ENCODE measurements at places on chromosomes 2 and 18.

- DNase-seq: peak; percentile 49
These were observed 118.7 kb downstream of the HAUS1 start for GRCh38 chr18:46222710-46223360.

- DNase-seq: no peak
These were observed 31.8 kb downstream of the GRB14 start for GRCh38 chr2:164589522-164589921.

GRCh38 chr2:79977792-79978191 is 326.8 kb downstream of the LRRTM1 start:
- no peak for DNase-seq

- DNase-seq: no peak
These were observed 9.8 kb upstream of the ZNF512 start for GRCh38 chr2:27572998-27573429.

DNA sequence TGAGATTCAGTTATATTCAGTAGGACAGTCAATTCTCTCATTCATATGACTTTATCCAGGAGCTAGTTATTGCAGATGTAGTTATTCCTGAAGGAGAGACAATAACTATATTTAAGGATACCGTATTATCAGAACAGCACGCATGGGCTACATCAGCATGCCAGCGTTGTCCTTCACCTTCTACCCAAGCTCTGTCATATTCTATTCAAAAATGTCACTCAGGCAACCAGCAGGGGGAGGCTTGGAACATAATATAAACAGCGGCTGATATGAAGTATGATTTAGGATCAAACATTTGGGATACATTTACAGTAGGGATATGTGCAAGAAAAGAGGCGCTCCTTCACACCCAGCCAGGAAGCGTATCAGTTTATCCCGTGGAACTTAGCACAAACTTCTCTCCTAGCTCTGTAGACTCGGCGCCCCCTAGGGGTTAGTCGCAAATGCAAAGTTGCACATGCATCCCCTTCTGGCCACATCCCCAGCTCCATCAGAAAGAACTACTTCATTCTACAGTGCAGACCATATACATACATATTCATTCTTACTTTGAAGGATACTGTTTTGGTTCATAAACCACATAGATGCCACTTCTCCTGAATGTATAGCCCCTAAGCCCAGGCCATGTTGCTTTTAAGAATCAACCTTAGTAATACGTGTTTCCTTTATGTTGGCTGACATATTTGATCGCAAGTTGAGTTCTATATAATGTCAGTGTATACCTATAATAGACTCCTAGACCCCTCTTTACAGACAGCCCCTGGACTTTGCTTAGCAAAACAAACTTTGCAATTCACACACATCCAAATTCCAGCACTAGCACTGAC is 759.4 kb downstream of the ADCYAP1 start:
- DNase-seq: peak; percentile 84

- no peak for DNase-seq
These were observed 77.6 kb upstream of the SEC11C start for GRCh38 chr18:59061914-59062642.

DNA sequence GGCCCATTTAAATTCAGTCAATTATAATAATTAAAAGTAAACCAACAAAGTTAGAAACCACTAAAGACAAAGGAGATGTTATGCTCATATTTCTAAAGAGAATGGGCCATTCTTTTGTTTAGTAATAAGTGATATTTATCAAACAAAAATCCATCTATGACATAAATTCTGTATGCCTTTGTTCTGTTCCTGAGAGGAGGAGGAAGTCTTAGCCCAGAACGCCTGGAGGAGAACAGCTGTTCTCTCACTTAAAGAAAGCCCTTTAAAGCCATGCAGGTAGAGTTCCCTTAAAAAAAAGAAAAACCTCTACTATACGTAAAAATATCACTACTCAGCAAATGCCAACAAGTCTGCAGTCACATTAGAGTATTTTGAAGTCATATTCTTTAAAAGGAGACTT is 15.5 kb downstream of the LAMA1 start:
- no peak for DNase-seq

GRCh38 chr2:180268006-180268405 is 260.9 kb upstream of the CWC22 start:
- DNase-seq: no peak

GRCh38 chr18:45464619-45465018 is 150.7 kb upstream of the SLC14A2 start:
- DNase-seq: no peak

- DNase-seq: no peak
These were observed 121.8 kb upstream of the HNMT start for GRCh38 chr2:137842430-137842829.

DNA sequence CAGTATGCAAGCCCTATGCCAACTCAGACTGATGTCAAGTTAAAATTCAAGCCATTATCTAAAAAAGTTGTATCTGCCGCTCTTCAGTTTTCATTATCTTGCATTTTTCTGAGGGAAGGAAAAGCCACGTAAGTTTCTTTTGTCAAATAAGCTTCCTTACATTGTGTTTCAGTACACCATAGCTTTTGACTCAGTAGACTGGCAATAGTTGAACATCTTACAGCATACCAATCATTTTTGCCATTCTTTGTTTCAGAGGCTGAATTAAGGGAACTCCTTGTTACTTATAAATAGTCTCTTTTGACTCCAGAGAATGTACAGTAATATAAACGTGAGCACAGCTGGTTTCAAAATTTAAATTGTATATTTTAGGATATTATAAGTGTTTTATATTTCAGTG is 120.6 kb downstream of the EHBP1 start:
- no peak for DNase-seq

DNA sequence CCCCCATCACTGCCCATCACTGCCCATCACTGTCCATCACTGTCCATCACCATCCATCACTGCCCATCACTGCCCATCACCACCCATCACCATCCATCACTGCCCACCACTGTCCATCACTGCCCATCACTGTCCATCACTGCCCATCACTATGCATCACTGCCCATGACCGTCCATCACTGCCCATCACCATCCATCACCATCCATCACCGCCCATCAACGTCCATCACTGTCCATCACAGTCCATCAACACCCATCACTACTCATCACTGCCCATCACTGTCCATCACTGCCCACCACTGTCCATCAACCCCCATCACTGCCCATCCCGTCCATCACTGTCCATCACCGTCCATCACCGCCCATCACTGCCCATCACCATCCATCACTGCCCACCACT is 57.8 kb upstream of the OTOS start:
- no peak for DNase-seq

- peak; percentile 43 for DNase-seq
These were observed 4.3 kb downstream of the SOCS6 start for GRCh38 chr18:70293166-70293565.

GRCh38 chr2:238694922-238695321 is 153.0 kb upstream of the TWIST2 start:
- no peak for DNase-seq

DNA sequence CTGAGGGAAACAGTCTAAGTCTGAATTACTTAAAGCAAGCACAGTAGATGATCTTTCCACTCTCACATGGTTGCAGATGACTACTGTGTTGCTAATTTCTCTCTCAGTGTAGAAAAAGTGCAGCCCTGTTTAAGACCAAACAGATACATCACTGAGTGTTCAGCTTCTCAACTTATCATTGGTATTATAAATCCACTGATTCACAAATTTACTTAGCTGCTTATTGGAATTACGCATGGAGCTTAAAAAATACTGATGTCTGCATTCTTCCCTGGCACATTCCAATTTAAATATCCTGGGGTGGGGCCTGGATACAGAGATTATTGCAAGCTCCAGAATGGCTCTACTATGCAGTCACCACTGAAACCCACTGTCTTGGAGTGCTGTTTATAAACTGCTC is 411.2 kb downstream of the RND3 start:
- no peak for DNase-seq

DNA sequence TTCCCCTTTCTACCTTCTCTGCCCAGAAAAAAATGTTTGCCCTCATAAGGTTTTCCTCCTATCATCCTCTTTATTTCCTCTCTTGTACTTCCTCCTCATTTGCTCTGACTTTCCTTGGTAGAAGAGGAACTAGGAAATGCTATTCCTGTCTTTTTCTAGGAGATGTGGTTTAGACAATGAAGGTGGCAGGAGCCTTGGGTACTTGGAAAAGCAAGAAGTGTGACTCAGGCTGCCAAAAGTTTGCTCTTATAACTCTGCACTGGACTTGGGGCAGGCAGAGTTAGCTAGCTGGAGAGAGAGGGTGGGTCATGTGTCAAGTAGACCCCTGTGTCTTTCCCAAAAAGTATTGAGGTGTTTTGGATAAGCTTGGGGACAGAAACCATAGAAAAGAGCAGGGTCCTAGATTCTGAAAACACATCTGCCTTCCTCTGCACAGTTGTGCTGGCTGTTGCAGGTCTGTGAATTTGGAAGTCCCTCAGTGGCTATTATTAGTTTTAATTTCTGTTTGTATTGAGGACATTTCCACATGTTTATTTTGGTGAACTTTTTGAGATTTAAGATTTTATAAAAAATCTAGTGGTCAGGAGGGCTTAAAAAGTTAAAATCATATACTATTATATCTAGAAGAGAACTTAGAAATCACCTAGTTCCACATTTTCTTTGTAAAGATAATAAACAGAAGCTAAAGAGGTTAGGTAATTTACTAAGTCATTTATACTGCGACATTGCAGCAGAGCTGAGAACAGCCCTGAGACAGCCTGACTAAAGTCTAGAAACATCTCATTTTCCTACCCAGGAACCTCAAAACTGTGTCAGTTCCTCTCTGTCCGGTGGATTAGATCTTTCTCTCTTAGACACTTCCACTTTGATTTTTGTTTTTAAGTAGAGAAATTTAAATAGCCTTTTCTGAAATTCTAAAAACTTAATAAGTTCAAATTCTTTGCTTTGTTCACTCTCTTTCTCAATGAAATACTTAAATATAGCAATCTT is 16.0 kb downstream of the INSIG2 start:
- peak; percentile 61 for DNase-seq

- no peak for DNase-seq
These were observed 3.9 kb downstream of the TTL start for GRCh38 chr2:112485849-112486248.

- DNase-seq: no peak
These were observed 154.3 kb downstream of the NRP2 start for GRCh38 chr2:205836477-205837221.

DNA sequence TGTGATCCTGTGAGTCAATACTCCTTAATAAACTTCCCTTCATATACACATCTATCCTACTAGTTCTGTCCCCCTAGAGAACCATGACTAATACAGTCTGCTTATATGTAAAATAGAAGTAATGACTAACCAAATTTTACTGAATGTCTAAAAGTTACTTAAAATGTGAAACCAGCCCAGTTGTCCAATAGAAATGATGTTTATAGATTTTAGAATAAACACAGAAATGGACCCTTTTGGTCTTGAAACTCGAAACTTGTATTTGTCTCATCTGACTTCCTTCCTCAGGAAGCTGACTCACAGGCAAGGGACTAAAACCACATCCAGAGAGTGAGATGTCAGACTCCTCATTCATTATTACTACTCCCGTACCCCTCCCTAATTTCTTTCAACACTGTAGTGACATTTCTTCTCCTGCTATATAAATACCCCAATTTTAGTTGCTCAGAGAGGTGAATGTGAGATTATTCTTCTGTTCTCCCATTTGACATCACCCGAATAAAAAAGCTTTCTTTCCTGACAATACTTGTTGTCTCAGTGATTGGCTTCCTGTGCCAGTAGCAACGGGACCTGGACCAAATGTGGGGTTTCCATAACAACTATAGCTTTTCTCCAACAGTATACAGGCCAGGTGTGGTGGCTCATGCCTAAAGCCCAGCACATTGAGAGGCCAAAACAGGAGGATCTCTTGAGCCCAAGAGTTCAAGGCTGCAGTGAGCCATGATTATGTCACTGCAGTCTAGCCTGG is 486.0 kb downstream of the ERBB4 start:
- peak; percentile 1 for DNase-seq

- DNase-seq: peak; percentile 87
These were observed 5.5 kb downstream of the NHEJ1 start for GRCh38 chr2:219155054-219155644.

GRCh38 chr18:35507192-35507591 is 9.4 kb upstream of the INO80C start:
- no peak for DNase-seq

- DNase-seq: no peak
These were observed 367.7 kb upstream of the SALL3 start for GRCh38 chr18:78611869-78612268.

GRCh38 chr2:205047273-205047839 is 502.1 kb downstream of the PARD3B start:
- no peak for DNase-seq

GRCh38 chr18:376311-376710 is 108.5 kb upstream of the THOC1 start:
- DNase-seq: peak; percentile 48

DNA sequence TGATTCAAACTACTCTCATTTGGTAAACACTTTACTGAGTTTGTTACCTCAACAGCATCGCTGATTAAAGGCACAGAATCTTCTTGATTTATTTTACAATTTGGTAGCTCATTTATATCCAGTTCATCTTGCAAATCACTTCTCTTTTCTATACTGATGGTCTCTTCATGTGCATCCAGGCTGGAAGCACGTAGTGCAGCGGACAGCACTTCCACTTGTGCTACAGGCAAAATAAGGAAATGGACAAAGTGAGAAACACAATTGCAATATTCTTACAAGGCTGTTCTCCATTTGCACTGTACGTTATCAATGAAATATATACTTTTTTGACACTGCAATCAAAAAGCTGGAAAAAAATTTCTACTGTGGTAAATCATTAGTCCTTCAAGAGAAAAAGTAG is 51.0 kb downstream of the PPP4R1 start:
- DNase-seq: peak; percentile 47

GRCh38 chr2:174662859-174663258 is 65.3 kb upstream of the WIPF1 start:
- DNase-seq: peak; percentile 56

DNA sequence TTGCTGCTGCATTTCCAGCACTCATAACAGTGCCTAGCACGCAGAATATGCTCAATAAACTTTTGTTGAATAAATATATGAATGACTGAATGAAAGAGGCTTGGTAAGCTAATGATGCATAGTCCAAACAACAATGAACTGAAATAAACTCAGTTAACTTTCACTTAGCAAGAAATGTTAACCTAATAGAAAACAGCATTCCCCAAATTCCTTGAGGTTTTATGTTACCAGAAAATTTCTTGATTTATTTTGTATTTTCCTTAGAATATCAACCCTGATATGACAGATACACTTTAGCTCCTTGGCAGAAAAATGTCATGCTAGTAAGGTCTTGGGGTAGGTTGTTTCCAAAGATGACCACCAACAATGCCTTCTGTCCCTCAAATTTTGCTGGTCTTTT is 217.4 kb downstream of the KCNE4 start:
- DNase-seq: no peak

- peak; percentile 22 for DNase-seq
These were observed 4.8 kb upstream of the ITPRIPL1 start for GRCh38 chr2:96320326-96320725.

DNA sequence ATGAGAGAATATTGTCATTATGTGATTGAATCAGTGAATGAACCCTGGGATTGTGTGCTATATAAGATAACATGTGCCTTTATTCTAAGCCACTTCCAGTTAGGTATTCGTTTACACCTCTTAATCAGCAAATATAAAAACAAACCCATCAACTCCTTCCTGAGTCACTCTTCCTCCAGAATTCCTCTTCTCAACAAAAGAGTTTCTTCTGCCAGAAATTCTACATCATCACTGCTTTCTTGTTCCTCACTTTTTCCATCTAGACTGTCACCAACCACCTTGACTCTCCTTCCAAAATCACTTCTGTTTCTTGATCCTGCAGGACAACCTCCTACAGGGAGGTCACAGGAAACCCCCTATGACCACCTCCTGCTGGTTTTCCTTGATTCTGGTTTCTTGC is 261.4 kb downstream of the CYP26B1 start:
- no peak for DNase-seq

All from suppressor macrophage treated with lipopolysaccharide for 1 hour (primary cell).